ENCODE measurements at places on chromosomes 7 and 10. TPM values are rescaled to one million over a fixed set of nuclear protein-coding genes. Genes with fewer than 3 reads are reported as not detected.

DNA sequence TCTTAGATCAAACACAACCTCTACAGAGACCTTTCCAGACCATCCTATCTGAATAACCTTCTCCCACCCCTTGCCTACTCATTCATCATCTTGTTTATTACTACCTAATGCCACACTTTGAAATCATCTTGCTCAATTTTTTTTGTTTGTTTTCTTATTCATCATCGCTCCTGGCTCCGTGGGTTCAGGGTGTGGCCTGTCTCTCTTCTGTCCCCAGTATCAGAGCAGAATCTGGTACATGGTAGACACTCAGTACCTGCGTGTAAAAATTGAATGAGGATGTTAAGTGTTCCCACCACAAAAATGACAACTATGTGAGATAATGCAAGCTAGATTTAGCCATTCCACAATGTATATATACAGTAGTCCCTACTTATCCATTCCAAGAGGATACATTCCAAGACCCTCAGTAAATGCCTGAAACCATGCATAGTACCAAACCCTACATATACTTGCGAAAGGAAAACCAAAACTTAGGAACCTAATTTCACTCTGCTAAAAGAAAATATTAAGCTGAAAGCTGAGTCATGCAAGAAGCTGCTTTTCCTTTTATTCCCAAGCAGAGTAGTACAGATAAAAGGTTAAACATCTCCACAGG, 72.1 kb upstream of the SEC61G start:
- H3K36me3 ChIP-seq: peaks cover 21% of the 10 kb centered on the region
- DNase-seq: no peak
- no peaks in the 10 kb centered on the region for H3K4me1 ChIP-seq
- no peaks in the 10 kb centered on the region for H3K27me3 ChIP-seq
- no peak overlapping the region for H3K4me3 ChIP-seq
- H3K27ac ChIP-seq: no peak overlapping the region

DNA sequence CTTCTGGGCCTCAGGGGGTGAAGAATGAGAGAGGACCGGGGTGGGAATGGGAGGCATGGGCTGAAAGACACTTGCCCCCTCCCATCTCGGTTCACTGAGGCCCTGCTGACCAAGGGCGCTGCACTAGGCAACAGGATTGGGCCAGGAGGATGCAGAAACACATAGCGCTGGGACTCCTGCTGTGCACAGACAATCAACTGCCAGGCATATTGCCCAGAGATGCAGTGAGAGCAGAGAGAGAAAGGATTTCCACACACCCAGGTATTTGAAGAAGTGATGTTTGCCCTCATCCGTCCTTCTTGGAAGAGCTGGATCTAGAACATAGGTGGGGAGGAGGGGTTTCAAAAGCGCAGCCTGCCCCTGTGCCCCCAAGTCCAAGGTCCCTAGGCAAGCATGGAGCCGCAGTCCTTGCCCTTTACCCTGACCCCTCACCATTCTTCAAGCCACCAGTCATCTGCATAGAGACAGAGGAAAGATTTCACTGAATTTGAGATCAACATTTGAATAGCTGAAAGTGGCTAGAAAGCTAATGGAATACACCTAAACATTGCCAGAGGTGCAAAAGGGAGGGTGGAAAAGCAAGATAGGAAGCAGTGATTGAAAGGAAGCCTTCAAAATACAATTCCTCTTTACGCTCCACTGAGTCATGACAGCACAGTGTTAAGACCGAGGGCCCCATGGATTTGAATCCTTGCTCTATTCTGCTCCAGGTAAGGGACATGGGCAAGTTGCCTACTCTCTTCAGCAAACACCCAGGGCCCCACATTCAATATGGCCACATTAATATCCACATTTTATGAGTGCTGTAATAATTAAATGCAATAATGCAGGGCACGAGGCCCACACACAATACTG, 44.2 kb upstream of the TNS3 start:
- peaks cover 7% of the 10 kb centered on the region for H3K36me3 ChIP-seq
- 0 out of 2 replicates have a peak overlapping the region, but pooled peaks have one; percentile 15 for H3K27ac ChIP-seq
- peak; percentile 33 for DNase-seq
- H3K4me1 ChIP-seq: peaks cover 42% of the 10 kb centered on the region

- no peaks in the 10 kb centered on the region for H3K36me3 ChIP-seq
- H3K27ac ChIP-seq: no peak overlapping the region
- H3K27me3 ChIP-seq: peaks cover 6% of the 10 kb centered on the region
- H3K4me1 ChIP-seq: peaks cover 28% of the 10 kb centered on the region
Measured at GRCh38 chr7:42692621-42693020, 219.2 kb downstream of the C7orf25 start.

- no peak for DNase-seq
- no peak overlapping the region for H3K4me3 ChIP-seq
- H3K27me3 ChIP-seq: no peaks in the 10 kb centered on the region
- H3K27ac ChIP-seq: no peak overlapping the region
- no peaks in the 10 kb centered on the region for H3K36me3 ChIP-seq
Measured at GRCh38 chr10:81096558-81096957, 558.9 kb downstream of the SH2D4B start.

DNA sequence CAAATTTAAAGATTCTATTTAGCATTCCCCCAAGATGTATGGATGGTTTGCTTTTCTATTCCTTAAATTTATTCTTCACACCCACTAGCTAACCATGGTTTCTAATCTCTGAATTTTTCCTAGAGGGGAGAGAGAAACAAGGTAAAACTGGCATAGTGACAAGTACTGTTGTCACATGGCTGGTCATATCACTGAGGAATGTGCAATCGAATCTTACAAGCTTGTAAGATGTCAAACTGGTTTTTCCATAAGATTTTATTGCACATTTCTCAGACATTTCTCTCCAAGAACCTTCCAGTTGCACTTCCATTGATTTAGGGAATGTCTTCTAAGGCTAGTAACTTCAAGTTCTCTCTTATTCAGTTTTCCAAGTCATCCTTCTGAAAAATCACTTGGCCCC, 89.8 kb downstream of the MBL2 start:
- peaks cover 8% of the 10 kb centered on the region for H3K4me1 ChIP-seq
- no peaks in the 10 kb centered on the region for H3K27me3 ChIP-seq
- no peak overlapping the region for H3K4me3 ChIP-seq

- H3K27me3 ChIP-seq: no peaks in the 10 kb centered on the region
- H3K36me3 ChIP-seq: no peaks in the 10 kb centered on the region
- H3K4me1 ChIP-seq: peaks cover 37% of the 10 kb centered on the region
- no peak overlapping the region for H3K4me3 ChIP-seq
- peak; percentile 18 for DNase-seq
Measured at GRCh38 chr10:14648005-14648765, 126.5 kb downstream of the FAM107B start.

DNA sequence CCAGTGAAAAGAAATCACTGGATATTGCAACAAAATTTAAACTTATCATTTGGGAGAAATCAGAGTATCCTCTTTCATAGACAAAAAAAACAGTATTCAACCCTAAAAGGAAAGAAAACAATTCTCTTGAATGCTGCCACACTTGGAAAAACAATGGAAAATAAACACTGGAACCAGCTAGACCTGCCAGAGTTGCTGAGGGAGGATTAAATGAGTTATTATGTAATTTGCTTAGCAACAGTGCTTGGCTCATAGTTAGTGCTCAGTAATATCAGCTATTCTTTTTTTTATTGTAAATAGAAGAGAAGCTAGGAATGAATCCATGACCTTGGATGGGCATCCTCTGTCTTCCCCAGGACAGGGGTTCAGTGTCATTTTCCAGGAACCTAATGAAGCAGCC, 11.0 kb upstream of the ZNF273 start:
- H3K27ac ChIP-seq: no peak overlapping the region
- peaks cover 47% of the 10 kb centered on the region for H3K27me3 ChIP-seq

- H3K27me3 ChIP-seq: no peaks in the 10 kb centered on the region
- peaks cover 26% of the 10 kb centered on the region for H3K4me1 ChIP-seq
- DNase-seq: no peak
- H3K4me3 ChIP-seq: no peak overlapping the region
- H3K27ac ChIP-seq: peak overlapping the region; percentile 97
- H3K36me3 ChIP-seq: no peaks in the 10 kb centered on the region
Measured at GRCh38 chr7:120190566-120190965, 82.4 kb upstream of the KCND2 start.

The CPA1 gene
- 8.9 TPM for total RNA-seq

Measured in WTC11 (cell line).